ENCODE measurements at places on chromosomes 2 and 18.

- DNase-seq = no peak
Measured at GRCh38 chr2:172817411-172817810, 81.8 kb downstream of the RAPGEF4 start.

GRCh38 chr2:175366815-175367214 lies 185.3 kb upstream of the ATP5MC3 start:
- peak; percentile 54 for DNase-seq

GRCh38 chr2:192887337-192887736 lies 692.6 kb upstream of the TMEFF2 start:
- no peak for DNase-seq

DNA sequence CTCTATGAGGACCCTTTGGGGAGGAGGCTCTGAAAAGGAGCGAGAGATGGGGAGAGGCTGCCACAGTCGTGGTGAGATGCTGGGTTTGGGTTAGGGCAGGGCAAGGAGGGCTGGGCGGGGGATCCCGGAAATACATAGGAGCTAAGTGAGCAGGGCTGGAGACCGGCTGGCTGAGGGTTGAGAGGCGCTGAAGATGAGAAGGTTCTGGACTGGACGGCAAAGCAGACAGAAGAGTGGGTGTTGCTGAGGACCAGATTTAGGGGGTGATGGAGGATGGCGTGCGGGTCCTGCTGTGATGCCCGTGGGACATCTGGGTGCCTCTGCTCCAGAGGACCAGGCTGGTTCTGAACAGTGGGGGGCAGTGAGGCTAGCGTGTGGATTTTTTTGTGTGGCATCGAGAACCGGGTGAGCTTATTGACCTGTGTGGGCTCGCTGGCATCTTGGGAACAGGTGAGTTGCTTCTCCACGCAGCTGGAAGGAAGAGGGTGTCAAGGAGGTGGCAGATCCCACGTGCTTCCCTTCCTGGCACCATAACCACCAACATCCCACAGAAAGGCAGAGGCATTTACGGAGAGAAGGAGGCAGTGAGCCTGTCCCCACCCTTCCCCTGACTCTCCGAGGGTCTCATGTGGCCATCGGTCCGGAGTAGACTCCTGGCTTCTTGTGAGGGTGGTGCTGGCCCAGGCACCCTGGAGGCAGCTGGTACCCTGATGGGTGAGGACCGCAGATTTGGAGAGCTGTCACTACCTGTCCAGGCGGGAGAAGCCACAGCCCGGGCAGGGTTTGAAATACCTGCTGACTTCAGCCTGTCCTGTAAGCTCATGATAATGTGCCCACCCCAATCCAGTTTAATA lies 70.3 kb downstream of the ASB1 start:
- DNase-seq = no peak

DNA sequence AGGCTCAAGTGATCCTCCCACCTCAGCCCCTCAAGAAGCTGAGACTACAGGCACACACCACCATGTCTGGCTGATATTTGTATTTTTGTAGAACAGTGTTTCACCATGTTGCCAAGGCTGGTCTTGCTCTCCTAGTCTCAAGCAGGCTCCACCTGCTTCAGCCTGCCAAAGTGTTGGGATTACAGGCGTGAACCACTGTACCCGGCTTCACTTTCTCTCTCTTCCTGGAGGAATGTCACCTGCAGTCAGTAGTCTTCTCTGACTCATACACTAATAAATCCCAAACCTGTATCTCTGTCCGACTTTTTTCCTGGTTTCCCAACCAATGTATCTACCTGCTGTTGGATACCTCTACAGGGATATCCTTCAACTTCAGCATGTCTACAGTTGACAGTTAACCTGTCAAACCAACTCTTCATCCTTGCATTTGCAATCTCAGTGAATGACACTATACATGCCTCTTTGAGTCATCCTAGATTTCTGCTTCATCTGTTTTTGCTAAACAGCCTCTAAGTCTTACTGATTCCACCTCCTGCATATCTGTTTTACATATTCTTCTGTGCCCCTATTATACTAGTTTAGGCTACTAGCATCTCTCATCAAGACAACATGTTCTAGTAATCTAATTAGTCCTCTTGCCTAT lies 54.5 kb downstream of the RBBP8 start:
- DNase-seq = no peak

- no peak for DNase-seq
Measured at GRCh38 chr2:234821946-234822475, 129.8 kb upstream of the SH3BP4 start.

DNA sequence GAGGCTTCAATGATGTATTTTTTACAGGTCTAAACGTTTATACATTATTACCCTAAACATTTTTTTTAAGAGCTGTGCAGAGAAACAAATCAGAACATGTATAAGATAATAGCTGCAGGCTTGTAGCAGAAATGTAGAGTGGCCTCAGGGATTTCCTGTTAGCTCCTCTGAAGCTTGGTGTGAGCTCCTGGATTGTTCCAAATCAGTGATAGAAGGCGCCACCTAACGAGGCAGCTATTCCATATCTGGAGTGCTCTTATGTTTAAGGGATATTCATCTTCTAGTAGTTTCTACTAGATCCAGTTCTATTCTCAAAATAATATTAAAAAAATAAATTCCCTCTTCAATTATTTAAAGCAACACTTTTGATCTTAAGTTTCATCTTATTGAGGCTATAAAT lies 93.1 kb downstream of the LRP1B start:
- DNase-seq = no peak

- no peak for DNase-seq
Measured at GRCh38 chr2:191696966-191697365, 19.0 kb downstream of the NABP1 start.

GRCh38 chr2:231321021-231321420 lies 74.5 kb upstream of the B3GNT7 start:
- no peak for DNase-seq

All from left lung (tissue), 14 donors.